ENCODE measurements at places on chromosomes 2 and 18. TPM values are rescaled to one million over a fixed set of nuclear protein-coding genes. Genes with fewer than 3 reads are reported as not detected.

RAB31 gene
- total RNA-seq, result 41.9 TPM

NEU2 gene
- total RNA-seq, result not detected

CMPK2 gene
- 4.5 TPM for total RNA-seq

DIPK1C gene
- total RNA-seq, result 0.20 TPM

SLC30A3 gene
- not detected for total RNA-seq

TMEM182 gene
- 2.8 TPM for total RNA-seq

IL1RN gene
- not detected for total RNA-seq

AKAIN1 gene
- not detected for total RNA-seq

CCDC68 gene
- total RNA-seq, result 3.9 TPM

LDLRAD4 gene
- total RNA-seq, result 26.8 TPM

- no peaks in the 10 kb centered on the region for H3K36me3 ChIP-seq
- H3K27me3 ChIP-seq, result no peaks in the 10 kb centered on the region
- no peaks in the 10 kb centered on the region for H3K4me1 ChIP-seq
- DNase-seq, result no peak
Measured at GRCh38 chr2:145199827-145200706, 680.1 kb upstream of the ZEB2 start.

DNA sequence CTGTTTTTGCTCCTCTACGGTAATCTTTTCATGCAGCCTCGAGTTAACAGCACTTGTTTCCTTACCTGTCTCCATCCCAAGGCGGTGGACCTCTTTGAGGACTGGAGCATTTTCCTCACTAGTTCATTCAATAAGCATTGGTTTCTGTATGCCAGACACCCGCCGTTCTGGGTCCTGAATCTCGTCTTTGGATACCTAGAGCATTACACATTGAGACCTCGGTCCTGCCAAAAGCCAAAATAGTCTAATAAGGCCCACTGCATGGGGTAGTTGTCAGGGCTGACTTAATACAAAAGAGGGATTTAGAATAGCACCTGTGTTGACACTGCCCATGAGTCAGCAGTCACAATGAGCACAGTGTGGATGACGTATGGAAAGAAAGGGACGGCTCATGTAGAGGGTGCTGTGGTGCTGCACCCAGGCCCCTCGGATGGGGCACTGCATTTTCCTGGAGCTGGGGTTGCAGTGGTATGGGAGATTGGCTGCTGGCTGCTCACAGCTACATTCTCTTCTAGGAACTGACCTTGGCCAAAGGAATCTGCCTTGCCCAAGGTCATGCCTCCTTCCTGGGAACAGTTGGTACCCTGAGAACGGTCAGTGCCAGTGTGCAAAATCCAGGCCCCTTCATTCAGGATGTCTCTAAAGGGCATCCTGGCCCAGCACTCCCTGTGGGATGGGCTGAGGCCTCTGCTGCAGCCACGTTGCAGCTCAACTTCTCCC, 126.9 kb upstream of the NCK2 start:
- no peak for DNase-seq
- H3K4me1 ChIP-seq, result no peaks in the 10 kb centered on the region
- no peaks in the 10 kb centered on the region for H3K27me3 ChIP-seq
- H3K4me3 ChIP-seq, result no peak overlapping the region

GRCh38 chr2:152708742-152709141, 8.5 kb downstream of the PRPF40A start:
- H3K36me3 ChIP-seq, result no peaks in the 10 kb centered on the region
- H3K4me1 ChIP-seq, result no peaks in the 10 kb centered on the region
- DNase-seq, result no peak
- H3K4me3 ChIP-seq, result no peak overlapping the region
- no peaks in the 10 kb centered on the region for H3K27me3 ChIP-seq

DNA sequence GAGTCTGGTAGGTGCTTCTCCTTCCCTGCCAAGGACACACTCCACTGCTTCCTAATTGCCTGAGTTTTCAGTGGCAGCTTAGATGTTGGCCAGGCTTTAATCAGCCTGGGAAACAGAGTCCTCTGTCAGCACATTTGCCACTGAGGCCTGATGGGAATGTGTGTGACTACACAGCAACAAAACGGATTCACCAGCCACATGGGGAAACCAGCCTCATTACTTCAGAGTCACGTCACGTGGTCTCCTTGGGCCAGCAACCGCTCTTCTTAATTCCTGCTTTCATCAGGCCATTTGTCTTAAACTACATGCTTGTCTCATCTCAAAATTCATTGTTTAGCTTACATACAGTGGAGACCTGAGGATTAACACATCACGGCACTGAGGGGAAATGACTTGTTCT, 93.9 kb upstream of the LTBP1 start:
- H3K4me3 ChIP-seq, result no peak overlapping the region
- DNase-seq, result no peak
- H3K36me3 ChIP-seq, result no peaks in the 10 kb centered on the region

- no peaks in the 10 kb centered on the region for H3K27me3 ChIP-seq
- no peak overlapping the region for H3K4me3 ChIP-seq
- no peak overlapping the region for H3K27ac ChIP-seq
- no peak for DNase-seq
- no peaks in the 10 kb centered on the region for H3K36me3 ChIP-seq
Measured at GRCh38 chr2:171247741-171248662, 87.3 kb upstream of the TLK1 start.

GRCh38 chr2:38829971-38830370, 45.8 kb downstream of the DHX57 start:
- H3K27me3 ChIP-seq, result no peaks in the 10 kb centered on the region
- H3K4me3 ChIP-seq, result no peak overlapping the region
- H3K27ac ChIP-seq, result no peak overlapping the region
- H3K36me3 ChIP-seq, result no peaks in the 10 kb centered on the region

GRCh38 chr18:50396005-50396660, 21.3 kb downstream of the SKA1 start:
- H3K4me1 ChIP-seq, result no peaks in the 10 kb centered on the region
- H3K27me3 ChIP-seq, result no peaks in the 10 kb centered on the region
- no peak for DNase-seq
- H3K36me3 ChIP-seq, result no peaks in the 10 kb centered on the region
- no peak overlapping the region for H3K27ac ChIP-seq
- no peak overlapping the region for H3K4me3 ChIP-seq

GRCh38 chr2:62817995-62818713, 112.6 kb downstream of the EHBP1 start:
- DNase-seq, result no peak
- H3K27me3 ChIP-seq, result no peaks in the 10 kb centered on the region
- no peaks in the 10 kb centered on the region for H3K4me1 ChIP-seq
- no peaks in the 10 kb centered on the region for H3K36me3 ChIP-seq
- H3K27ac ChIP-seq, result no peak overlapping the region

DNA sequence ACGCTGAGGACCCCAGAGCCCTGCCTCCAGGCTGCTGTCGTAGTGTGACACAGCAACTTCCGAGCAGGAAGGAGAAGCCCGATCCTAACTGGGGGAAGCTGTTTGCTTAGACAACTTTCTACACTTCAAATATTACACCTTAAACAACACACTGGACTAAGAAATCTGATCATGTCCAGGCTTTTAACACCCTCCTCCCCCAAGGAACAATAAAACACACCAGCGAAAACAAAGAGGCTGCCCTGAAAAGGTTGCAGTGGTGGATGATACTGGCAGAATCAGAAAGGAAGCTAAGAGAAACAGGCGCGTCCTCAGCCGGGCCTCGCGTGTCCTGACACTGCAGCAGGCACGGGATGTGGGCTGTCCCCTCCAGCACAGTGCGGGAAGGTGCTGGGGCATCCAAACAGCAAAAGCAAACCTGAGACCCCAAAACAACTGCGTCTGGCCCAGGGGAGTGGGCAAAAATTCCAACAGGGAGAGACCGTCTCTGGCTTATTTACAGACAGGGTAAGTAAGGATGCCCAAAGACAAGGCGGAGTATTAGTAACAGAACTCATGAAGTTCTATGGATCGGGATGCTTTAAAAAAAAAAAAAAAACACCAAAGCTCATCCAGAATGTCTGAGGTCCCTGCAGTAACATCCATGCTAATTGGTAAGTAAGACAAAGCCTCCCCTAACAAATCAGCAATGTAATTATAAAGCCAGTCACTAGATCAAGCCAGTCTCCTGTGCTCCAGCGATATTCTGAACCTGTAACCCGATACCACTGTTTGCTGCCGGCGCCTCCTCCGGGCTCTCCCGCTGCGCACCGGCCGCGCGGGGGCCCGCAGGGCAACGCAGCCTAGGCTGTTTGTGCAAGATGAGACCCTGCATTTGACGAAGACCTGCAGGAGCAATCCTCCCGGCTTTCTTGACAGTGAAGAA, 9.0 kb downstream of the SERTAD2 start:
- DNase-seq, result peak; percentile 61
- no peaks in the 10 kb centered on the region for H3K27me3 ChIP-seq
- peaks cover 53% of the 10 kb centered on the region for H3K4me1 ChIP-seq
- peak overlapping the region; percentile 18 for H3K4me3 ChIP-seq
- no peaks in the 10 kb centered on the region for H3K36me3 ChIP-seq

DNA sequence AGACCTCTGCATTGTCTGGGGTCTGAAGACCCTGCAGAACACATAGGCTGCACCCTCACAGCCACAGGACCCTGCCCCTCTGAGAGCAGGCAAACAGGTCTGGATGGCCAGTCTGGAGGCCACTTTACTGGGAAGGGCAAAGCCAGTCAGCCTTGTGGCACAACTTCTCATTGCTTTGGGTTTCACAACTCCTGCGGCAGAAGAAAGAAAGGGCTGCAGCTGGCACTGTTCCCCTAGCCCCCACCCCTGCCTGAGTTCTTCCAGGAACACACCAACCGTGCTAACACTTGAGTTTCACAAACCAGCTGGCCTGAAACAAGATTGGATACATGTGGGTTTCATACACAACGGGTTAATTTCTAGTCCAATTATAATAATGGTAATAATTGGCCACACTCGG, 276.5 kb upstream of the MGAT5 start:
- DNase-seq, result no peak
- no peak overlapping the region for H3K27ac ChIP-seq
- no peaks in the 10 kb centered on the region for H3K36me3 ChIP-seq

- peak overlapping the region; percentile 80 for H3K4me3 ChIP-seq
- H3K27me3 ChIP-seq, result no peaks in the 10 kb centered on the region
- peak; percentile 56 for DNase-seq
- H3K36me3 ChIP-seq, result no peaks in the 10 kb centered on the region
- peaks cover 18% of the 10 kb centered on the region for H3K4me1 ChIP-seq
- peak overlapping the region; percentile 76 for H3K27ac ChIP-seq
Measured at GRCh38 chr18:48539406-48540250, 797 bp downstream of the CTIF start.

- no peak for DNase-seq
- H3K27ac ChIP-seq, result no peak overlapping the region
- no peaks in the 10 kb centered on the region for H3K36me3 ChIP-seq
- no peak overlapping the region for H3K4me3 ChIP-seq
Measured at GRCh38 chr2:19048593-19049266, 309.7 kb downstream of the OSR1 start.

DNA sequence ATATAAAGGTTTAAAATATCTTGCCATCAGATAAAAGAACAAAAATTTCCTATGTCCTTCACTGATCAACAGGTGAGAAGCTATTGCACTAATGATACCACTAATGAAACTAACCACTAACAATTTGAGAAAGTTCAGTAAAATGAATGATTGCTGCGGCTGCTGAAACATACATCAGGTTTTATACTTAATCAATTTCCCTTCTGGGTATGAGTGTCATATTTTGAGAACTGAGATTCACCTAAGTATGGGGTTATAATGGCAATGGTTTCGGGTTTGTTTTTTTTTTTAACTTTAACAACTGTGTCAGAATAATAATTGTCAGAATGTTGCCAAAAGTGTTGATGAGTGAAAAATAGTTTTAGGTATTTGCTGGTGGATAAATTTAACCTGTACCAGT, 151.3 kb upstream of the SLC39A10 start:
- H3K4me3 ChIP-seq, result no peak overlapping the region
- no peaks in the 10 kb centered on the region for H3K4me1 ChIP-seq
- DNase-seq, result no peak

DNA sequence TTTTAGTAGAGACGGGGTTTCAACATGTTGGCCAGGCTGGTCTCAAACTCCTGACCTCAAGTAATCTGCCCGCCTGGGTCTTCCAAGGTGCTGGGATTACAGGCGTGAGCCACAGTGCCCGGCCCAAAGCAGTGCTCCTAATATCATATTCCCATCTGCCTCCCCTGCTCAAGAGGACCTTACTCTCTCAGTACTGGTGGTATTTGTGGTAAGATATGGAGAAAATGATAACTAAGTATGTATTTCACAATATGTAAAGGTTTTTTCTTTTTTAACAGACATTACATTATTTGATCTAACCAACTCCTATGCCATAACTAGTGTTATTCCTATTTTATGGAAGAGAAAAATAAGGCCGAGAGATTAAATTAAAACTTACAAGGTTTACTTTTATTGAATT, 201.0 kb downstream of the CAMKMT start:
- no peak overlapping the region for H3K4me3 ChIP-seq
- no peaks in the 10 kb centered on the region for H3K4me1 ChIP-seq
- no peak for DNase-seq
- H3K27ac ChIP-seq, result no peak overlapping the region

GRCh38 chr18:62325806-62326645, 916 bp downstream of the TNFRSF11A start:
- no peaks in the 10 kb centered on the region for H3K36me3 ChIP-seq
- no peak for DNase-seq
- peaks cover 2% of the 10 kb centered on the region for H3K27me3 ChIP-seq
- peak overlapping the region; percentile 57 for H3K4me3 ChIP-seq
- peaks cover 30% of the 10 kb centered on the region for H3K4me1 ChIP-seq

DNA sequence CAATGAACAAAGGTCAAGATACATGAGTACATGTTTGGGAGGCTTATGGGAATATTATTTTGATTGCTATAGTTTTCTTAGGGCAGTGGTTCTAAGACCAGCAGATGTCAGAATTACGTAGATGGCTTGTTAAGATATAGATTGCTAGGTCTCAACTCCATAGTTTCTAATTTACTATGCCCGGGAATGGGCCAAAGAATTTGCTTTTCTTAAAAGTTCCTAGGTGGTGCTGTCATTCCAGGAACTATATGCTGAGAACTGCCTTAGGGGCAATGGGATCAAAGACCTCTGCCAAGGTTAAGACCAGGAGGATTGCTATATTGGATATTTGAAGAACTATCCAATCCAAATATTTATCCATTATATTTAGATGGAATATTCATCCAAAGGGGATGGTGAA, 141.8 kb downstream of the FSIP2 start:
- no peaks in the 10 kb centered on the region for H3K4me1 ChIP-seq
- no peak overlapping the region for H3K4me3 ChIP-seq
- no peak overlapping the region for H3K27ac ChIP-seq
- H3K27me3 ChIP-seq, result no peaks in the 10 kb centered on the region
- H3K36me3 ChIP-seq, result peaks cover 3% of the 10 kb centered on the region
- no peak for DNase-seq

DNA sequence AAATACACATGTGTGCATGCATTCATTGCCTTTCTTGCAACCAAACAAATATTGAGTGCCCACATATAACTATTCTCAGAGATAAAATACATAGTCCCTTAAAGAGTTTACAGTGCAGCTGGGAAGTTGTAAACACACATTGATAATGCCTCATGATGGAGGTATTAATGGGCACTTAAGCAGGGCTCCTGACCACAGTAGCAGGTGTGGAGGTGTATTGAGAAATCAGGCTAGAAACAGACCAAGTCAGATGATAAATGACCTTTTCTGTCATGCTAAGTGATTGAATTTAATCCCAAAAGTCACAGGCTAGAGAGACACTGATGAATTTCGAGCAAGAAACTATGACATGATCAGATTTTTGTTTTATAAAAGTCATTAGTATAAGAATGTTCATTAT, 157.7 kb downstream of the ZNF385B start:
- no peak overlapping the region for H3K4me3 ChIP-seq
- no peak overlapping the region for H3K27ac ChIP-seq

- peak within 1 kb of the TSS; percentile 91 for H3K27ac ChIP-seq
- H3K4me1 ChIP-seq, result peaks cover 10% of the 10 kb centered on the region
Measured at GRCh38 chr2:112481528-112482233, at the start of gene TTL. TTL (plus strand) TSS chr2:112482156; CDS start chr2:112482345, 189 bp downstream.
